Stimulated activated CD4-positive, alpha-beta T cell treated with anti-CD3 and anti-CD28 coated beads, TNF-alpha, amount 100 ng/mL, for 4 hours (primary cell): ENCODE measurements at places on chromosomes 4 and X.

GRCh38 chrX:127466211-127466610, 586.0 kb downstream of the ACTRT1 start:
- DNase-seq = no peak

DNA sequence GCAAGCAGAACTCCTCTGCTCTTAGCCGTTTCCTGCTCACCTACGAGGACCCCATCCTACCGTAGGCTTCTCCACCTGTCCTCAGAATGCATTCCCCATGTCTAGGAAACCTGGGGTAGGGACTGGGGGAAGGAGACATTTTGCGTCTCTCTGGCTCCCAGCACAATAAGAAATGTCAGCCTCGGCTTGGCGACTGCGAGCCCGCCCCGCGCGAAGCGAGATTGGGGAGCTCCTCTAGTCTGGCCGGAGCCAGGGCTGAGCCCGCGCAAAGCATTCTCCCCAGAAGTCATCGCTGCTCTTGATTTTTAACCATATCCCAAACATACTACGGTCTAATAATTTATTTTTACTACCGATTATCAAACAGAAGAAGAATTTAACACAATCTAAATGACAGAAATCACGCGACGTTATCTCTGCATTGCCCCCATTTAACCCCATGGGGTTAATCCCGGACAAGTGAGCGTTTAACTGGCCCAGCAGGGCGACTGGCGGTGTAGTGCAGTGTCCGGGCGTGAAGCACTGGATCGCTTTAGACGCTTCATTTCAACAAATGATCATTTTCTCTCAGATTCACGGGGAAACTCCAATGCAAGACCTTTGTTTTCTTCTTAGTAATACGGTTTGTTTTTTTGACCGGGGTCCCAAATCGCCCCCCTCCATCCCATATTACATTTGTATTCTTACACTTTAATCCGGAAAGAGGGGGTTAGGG, 8.0 kb upstream of the PITX2 start:
- no peak for DNase-seq

DNA sequence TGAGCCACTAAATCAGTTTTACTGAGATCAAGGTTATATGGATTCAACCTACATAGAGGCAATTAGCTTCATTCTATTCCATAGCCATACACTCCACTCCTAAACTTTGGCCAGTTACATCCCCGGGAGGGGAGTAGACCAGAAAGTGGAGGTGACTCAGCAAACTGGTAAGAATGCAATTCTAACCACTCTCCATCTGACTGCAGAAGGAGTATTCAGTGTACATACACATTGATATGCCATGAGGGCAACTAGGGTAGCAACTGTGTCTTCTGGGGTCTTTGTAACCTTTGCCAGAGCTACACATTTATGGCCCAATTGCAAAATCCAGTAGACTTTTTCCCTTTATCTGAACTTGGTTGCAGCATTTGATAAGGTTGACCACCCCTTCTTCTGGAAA, 7.6 kb downstream of the SLC25A43 start:
- DNase-seq = no peak

GRCh38 chrX:15930585-15930984, 76.0 kb upstream of the AP1S2 start:
- DNase-seq = no peak

DNA sequence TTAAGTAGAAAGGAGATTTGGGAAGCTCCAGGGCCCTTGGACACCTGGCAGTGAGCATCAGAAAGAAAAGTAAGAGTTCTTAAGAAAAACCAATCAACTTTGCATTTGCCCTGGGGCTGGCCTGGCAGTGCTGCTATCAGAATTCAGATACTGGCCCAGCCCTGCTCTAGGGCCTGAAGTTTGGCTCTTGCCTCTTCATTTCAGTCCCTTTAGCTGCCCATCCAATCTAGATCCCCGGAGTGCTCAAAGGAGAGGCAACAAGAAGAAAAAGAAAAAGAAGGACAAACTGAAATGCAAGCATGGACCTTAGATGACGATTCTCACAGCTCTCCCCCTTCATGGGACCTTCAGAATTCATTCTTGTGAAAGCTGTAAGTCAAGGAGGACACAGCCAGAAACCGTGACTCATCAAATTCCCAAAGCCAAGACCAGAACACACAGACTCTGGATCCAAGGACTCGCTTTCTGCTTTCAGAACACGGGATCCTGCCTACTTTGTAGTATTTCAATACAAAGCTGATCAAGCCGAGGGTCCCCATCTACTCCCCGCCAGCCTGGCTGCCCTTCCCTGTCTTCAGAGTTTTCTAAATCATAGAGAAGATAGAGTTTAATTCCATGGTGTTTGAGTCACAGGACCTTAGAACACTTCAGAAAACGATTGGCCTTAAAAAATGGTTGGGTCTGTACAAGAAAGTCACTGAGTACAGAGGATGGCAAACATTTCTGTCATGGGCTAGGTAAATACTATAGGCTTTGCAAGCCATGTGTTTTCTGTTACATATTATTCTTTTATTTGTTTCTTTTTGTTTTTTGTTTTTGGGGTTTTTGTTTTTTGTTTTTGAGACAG, 103.7 kb downstream of the RBM47 start:
- DNase-seq = no peak

- no peak for DNase-seq
These were observed 24.7 kb upstream of the PBDC1 start for GRCh38 chrX:76148041-76148665.

DNA sequence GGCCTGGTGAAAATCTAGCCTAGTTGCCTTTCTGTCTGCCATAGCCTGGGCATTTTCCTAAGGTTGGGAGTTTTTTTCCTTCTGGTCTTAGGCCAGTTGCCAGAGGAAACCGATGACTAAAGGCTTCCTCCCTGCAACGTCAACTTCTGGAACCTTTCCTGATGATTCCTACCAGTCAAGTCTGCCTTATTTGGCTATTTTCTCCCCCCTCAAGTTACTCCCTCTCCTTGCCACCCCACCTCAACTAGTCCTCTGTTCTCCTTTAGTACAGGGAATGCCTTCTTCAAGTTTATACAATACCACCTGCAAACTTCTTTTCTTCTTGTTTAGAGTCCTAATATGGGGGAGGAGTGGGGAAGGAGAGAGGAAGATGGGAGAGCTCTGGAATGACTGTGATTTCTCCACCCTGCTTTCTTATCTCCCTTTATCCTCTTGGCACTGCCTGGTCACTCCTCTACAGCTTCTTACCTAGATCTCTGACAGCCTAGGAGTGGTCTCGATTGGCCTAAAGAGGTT, 10.6 kb downstream of the MSN start:
- no peak for DNase-seq

GRCh38 chrX:77693594-77693993, 92.4 kb downstream of the ATRX start:
- DNase-seq = no peak

GRCh38 chr4:99471896-99472295, 36.8 kb upstream of the ADH7 start:
- no peak for DNase-seq

DNA sequence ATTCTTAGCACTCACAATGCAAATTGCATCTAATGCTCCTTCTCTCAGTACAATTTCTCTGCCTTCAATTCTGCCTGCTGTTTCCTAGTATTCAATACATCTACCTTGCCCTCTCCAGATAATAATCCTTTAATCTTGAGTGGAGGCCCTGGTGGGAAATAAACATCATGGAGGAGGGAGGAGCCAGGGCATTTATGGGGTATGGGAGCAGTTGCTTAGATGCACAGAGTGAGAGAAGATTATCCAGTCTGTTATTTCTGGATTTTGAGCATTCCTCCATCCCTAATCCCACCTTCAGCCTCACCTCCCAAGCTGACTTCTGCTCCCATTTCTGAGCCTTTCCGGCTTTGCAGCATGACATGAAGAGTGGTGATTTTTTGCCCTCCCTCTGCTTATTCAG, 127.9 kb upstream of the PPP3CA start:
- DNase-seq = no peak

- no peak for DNase-seq
These were observed 3.7 kb upstream of the GUF1 start for GRCh38 chr4:44674471-44674870.

DNA sequence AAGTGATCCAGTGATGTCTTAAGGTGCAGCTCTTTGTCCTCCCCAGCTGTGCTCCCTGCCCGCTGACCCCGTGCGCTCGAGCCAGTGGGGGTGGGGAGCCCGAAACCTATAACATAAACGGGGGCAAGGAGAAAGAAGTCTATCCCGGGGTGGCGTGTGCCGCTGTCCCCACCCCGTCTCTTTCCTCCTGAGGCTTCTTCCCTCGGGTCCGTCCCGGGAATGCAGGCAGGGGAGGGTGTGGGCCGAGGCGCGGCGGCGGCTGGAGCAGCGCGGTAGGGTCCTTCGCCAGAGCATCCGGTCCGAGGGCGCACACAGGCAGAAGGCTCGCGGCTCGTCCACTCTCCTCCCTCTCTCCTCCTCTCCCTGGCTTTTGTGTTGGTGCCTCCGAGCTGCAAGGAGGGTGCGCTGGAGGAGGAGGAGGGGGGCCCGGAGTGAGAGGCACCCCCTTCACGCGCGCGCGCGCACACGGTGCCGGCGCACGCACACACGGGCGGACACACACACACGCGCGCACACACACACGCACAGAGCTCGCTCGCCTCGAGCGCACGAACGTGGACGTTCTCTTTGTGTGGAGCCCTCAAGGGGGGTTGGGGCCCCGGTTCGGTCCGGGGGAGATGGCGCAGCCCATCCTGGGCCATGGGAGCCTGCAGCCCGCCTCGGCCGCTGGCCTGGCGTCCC, at the start of gene RAB33A:
Gene RAB33A (plus strand): TSS at position 517 of the 681 bp plus-strand sequence. CDS start 101 bp downstream, at position 618.
- DNase-seq = no peak

- no peak for DNase-seq
These were observed 14.2 kb upstream of the PABPC4L start for GRCh38 chr4:134215620-134216344.

- DNase-seq = no peak
These were observed 136.2 kb upstream of the RASGEF1B start for GRCh38 chr4:81607950-81608349.

GRCh38 chrX:103554687-103555424, 30.5 kb upstream of the TCEAL4 start:
- peak; percentile 22 for DNase-seq

DNA sequence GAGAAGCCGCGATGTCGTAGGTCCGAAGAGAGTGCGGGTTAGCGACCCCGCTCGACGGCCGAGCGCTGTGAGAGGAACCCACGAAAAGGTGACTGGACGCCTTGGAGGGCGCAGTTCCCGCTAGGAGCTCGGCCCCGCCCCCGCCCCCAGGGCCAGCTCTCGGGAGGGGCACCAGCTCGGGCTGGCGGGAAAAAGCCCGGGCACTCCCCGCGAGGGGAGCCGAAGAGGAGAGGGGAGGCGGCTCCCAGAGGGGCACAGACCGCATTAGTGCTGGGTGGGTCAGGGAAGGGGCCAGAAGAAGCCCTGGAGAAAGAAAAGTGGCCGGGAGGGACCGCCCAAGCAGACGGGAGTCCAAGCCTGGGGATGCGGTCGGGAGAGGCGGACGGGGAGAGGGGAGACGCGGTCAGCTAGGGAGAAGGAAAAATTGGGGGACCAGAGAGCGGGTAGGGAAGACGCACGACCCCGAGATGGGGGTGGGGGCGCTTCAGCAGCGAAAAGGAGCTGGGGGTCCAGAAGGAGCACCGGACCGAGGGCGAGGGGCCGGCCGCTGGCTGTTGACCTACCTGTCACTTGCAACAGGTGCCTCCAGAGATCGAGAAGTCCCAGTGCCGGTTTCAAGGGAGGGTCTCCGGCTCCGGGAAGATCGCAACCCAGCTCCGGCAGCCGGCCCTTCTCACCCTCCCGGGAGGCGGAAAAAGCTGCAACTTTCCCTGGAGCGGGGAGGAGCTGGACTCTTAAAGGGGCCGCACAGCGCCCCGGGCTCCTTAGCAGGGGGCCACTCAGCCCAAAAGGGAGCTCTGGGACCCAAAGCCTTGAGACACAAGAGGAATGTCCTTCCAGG, at the start of gene SYTL4:
Gene SYTL4 (minus strand): TSS at position 681 of the 841 bp plus-strand sequence. CDS start 30,084 bp downstream, outside the sequence.
- DNase-seq = no peak

GRCh38 chr4:114057746-114058145, 78.3 kb upstream of the ARSJ start:
- DNase-seq = no peak

DNA sequence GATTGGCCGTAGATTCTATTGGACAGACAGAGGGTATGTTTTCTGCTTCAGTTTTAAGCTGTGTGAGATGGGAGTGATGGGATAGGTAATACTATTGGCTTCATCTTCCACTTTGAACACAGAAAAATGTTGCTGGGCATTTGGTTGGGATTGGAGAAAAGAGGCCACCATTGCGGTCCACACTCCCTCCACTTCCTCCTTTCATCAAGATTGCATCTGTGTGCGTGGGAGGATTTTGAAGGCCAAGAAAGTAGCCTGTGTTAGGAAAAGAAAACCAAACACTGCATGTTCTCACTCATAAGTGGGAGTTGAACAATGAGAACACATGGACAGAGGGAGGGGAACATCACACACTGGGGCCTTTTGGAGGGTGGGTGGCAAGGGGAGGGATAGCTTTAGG, 56.4 kb downstream of the EGF start:
- no peak for DNase-seq

- DNase-seq = no peak
These were observed 336.8 kb upstream of the CLNK start for GRCh38 chr4:11021333-11021732.

- no peak for DNase-seq
These were observed 45.5 kb downstream of the PSAPL1 start for GRCh38 chr4:7389101-7389701.

GRCh38 chr4:14888790-14889572, 113.3 kb upstream of the CPEB2 start:
- no peak for DNase-seq

- no peak for DNase-seq
These were observed 170.8 kb upstream of the GATB start for GRCh38 chr4:151931563-151931962.

DNA sequence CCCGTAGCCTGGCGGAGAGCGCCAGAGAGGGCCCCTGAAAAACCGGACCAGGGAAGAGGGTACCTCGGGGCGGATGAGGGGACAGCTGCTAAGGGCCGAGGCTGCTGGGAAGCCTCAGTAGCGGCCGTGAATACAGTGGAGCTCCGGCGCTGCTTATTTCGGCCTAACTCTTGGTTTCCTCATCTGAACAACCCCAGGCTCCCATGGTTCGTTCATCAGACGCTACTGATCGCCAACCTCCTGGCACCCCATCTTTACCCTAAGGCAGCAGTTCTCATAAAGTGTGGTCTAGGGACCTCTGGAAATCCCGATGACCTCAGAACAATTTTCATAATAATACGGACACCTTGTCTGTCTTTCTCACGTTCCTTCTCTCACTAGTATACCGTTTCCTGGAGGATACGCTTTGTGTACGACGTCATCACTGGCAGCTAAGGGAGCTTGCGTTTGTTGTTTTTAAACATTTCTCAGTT, 645 bp upstream of the RAB28 start:
- DNase-seq = no peak
